ENCODE measurements at places on chromosomes 11 and 22.

DNA sequence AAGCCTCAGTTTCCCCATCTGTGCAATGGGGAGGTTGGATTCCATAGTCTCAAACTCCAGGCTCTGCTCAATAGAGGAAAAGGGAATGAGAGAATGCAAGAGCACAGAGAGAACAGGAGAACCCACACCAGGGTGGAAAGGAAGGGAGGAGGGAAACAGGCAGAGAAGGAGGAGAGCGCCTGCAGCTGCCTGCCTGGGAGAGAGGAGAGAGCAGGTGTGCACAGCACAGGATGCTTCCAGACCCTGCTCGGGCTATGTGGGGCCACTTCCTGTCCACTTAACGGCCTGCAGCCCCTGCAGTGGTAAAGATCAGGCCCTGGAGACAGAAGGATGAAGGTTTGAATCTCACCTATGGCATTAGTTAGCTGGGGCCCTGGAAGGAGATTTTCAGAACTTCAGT is 12.3 kb downstream of the LRRC32 start:
- no peak for DNase-seq

GRCh38 chr11:66820901-66821300 is 22.3 kb upstream of the RCE1 start:
- DNase-seq, result no peak

- DNase-seq, result peak; percentile 4
Measured at GRCh38 chr11:102994105-102994504, 38.6 kb upstream of the MMP13 start.

- no peak for DNase-seq
Measured at GRCh38 chr11:28963187-28963586, 855.0 kb downstream of the METTL15 start.

- DNase-seq, result peak; percentile 69
Measured at GRCh38 chr22:27331526-27332281, 469.9 kb downstream of the MN1 start.

DNA sequence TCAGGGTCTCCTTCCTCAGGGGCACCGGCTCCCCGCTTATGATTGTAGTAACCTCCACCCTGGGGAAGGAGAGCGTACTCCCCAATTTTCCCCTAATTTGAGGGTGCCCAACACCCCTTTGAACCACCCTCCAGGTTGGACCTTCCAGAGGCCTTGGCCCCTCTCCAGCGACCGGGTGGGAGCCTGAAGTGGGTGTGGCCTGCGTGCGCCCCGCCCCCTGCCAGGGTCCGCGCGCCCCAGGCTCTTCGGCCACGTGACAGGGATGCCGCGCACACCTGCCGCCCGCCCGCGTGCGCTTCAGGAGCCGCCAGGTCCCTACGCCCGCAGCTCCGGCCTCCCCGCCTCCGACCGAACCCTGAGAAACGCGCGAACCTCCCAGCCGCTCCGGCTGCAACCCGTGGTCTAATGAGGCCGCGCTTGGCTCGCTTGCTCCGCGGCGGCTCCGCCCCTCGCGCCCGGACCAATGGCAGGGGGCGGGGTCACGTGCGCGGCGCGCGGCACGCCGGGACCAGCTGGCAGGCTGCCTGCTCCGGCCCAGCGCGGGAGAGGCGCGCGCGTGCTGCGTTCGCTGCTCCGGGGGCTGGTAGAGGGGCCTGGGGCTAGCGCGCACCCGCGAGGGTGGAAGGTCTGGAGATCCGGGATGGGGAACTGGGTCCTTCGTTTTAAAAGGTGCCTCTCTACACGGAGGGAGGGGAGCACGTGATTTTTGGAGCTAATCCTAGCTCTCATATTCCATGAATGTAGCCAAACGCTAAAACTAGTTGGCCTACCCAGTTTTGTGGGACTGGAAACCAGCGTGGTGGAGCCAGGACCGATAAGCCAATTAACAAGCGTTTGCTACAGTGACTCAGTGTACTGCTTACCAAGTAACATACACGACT is at the start of gene FOXRED2:
Gene FOXRED2 (minus strand): TSS at position 404 of the 881 bp plus-strand sequence. CDS start 618 bp downstream, outside the sequence.
- DNase-seq, result peak; percentile 93

DNA sequence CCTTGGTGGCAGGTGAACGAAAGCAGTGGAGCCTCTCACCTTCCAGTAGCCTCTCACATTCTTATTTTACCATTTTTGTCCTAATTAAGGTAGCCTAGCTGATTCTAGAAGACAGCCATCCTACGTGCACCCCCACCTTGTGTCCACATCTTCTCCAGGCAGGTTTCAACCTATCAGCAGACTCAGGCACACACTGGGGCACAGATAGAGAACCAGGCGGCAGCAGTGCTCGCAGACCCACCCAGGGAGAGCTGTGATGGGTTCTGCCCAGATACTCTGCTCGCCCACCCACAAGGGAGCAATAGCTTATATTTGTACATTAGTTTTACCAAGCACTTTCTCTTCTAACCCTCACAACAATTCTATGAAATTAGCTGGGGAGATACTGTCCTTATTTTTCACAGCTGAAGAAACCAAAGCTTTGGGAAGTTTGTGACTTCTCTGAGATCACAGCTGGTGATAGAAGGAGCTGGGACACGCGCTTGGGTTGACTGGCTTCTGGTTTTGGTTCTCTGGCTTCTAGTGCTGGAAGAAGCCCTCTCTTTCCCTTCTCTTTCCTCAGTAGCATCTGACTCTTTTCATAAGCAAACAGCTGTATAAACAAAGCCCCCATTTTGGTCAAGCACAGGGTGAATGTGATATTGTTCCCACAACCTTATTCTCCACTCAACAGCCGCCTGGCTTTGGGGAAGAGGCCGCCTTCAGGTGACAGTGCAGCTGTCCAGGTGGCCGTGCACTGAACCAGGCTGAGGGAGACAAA is 36.9 kb downstream of the PPP2R1B start:
- no peak for DNase-seq

GRCh38 chr11:132202621-132203020 is 832.2 kb downstream of the NTM start:
- no peak for DNase-seq

DNA sequence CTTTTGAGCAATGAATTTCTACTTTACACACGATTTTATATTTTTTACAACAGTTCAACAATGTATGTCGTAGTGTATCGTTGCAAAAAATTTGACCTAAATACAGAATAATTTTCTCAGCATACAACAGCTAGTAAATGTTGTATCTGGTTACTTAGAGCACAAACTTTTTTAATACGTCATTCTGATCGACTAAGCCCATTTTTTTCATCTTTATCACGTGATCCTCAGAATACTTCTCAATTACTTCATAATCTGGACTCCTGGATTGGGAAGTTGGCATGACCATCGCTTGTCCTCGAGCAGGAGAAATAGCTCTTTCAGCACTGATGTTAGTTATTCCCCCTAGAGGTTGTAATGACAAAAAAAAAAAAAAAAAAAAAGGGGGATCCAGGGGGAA is 16.6 kb downstream of the OR51L1 start:
- no peak for DNase-seq

- DNase-seq, result no peak
Measured at GRCh38 chr11:70025308-70025707, 52.8 kb upstream of the ANO1 start.

- DNase-seq, result no peak
Measured at GRCh38 chr11:69430566-69430965, 50.9 kb upstream of the LINC01488 start.

- no peak for DNase-seq
Measured at GRCh38 chr11:128334311-128335044, 252.9 kb downstream of the ETS1 start.

DNA sequence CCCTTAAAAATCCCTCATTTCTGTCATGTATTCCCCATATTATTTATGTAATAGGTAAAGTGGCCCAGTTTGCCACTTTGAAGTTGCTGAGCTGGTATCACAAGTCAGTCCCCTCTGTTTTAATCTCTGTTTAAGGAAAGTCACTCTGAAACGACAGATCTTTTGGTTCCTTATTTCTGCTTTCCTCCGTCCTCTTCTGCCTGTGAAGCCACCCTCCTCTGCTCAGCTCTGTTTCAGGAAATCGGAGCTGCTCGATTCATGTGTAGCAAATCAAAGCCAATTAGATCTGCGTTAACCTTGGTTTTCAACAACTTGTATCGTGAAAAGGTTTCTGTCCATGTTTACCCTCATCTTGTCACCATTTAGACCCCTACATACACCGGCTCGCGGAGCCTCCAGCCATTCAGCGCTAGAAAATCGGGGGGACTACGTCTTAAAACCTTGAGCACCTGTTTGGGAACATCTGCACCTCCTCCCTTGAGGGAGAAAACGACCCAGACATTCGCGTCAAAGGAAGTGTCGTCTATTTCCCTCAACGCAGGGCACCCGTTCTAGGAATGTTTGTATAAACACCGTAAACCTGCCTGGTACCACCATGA is 576 bp upstream of the SC5D start:
- no peak for DNase-seq

DNA sequence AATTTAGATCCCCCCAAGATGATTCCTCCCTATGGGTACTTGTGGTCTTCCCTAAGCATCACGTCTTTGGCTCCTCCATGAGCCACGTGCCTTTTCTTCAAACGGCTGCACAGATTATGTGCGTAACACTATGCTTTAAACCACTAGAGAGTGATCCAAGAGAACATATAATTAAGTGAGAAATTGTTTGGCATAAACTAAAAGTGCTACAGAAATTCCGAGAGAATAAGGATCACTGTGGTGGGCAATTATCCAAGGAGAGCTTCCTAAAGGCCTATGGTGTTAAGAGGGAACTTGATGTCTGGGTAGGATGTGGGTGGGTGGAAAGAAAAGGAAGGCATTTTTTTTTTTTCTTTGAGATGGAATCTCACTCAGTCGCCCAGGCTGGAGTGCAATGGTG is 110.9 kb downstream of the MAML2 start:
- DNase-seq, result no peak

- DNase-seq, result no peak
Measured at GRCh38 chr11:126135235-126136176, 72.8 kb upstream of the CDON start.
